Fibroblast of skin of right quadriceps (primary cell): ENCODE measurements at places on chromosomes 1 and 21.

GRCh38 chr1:25679171-25679570, 62.6 kb downstream of the MAN1C1 start:
- no peak for DNase-seq

DNA sequence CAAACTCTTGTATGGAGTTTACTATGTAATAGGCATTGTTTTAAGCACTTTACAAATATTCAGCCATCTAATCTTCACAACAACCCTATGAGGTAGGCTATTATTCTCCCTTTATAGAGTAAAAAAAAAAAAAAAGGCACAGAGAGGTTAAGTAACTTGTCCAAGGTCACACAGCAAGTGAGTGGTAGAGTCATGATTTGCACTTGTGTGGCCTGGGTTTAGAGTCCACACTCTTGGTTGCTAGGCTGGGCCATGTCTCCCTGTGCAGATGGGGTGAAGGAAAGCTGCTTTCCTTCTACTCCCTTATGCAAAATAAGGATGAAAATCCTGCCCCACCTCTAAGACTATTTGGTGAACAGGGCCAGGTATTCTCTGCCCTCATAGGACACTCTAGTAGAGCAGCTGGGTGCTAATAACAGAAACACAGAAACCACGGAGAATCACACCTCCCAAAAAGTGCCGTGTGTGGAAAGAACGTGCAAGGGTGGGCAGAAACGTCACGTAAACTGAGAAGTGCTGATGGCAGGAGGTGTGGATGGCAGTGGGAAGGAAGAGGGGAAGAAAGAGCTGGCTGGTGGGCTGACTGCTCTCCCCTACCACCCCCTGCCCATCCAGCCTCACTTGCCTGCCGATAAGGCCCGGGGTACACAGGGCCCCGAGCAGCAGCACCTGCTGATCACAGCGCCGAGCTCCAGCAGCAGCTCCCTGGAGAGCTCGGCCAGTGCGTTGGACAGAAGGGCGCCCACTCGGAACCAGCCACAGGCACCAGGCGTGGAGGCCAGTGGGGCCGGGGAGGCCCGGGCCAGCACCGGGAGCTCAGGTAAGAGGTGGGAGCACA, 28.3 kb upstream of the VPS13D start:
- no peak for DNase-seq

DNA sequence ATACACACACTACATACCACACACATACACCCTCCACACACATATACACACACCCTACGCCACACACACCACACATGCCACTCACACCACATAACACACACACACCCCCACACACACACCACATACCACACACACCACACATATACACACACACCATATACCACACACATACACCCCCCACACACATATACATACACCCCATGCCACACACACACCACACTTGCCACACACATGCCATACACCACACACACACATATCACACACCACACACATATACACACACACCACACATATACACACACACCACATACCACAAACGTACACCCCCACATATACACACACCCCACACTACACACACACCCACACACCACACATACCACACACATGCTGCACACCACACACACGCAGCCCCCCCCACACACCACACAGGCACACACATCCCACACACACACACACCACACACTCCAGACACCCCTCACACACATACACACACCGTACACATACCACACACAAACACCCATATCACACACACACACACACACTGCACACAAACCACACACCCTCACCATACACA, 76.7 kb upstream of the TMPRSS2 start:
- DNase-seq: no peak

GRCh38 chr1:155051777-155052398, 772 bp downstream of the ADAM15 start:
- no peak for DNase-seq

DNA sequence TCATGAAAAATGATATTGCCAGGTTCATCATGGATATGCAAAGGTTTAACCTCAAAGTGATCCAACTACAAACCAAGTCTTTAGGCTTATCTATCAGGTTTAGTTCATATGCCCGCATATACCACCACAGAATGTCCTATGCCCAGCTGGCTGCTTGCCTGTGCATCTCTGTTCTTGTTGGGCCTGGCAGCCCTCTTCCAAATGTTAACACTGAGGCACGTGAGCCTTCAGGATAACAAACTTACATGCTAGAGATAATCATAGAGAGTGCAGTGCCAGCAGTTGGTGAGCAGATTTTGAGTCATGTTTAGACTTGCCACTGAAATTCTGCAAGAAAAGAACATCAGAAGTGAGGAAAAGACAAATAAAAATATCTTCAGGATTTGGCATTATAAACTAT, 607.9 kb upstream of the TMPRSS15 start:
- no peak for DNase-seq

- peak; percentile 79 for DNase-seq
These were observed 1.0 kb upstream of the PIGV start for GRCh38 chr1:26786437-26787380.

DNA sequence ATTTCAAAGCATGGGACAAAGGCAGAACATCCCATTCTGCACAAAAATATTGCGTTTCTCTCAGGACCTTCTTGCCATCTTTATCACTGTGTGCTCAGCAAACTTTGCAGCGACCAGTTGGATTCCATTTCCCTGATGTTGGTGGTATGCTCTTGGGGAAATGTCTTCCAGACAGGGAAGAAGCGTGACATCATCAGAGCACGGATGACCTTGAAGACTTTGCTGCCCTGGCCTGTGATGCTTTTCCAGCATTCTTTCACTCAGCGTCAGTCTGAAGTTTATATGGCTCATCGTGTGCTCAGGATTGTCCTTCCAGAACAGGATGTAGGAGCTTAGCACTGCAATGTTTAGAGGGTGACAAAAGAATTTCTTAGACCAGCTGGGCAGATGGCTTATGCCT, 131.4 kb upstream of the F3 start:
- DNase-seq: peak; percentile 90

DNA sequence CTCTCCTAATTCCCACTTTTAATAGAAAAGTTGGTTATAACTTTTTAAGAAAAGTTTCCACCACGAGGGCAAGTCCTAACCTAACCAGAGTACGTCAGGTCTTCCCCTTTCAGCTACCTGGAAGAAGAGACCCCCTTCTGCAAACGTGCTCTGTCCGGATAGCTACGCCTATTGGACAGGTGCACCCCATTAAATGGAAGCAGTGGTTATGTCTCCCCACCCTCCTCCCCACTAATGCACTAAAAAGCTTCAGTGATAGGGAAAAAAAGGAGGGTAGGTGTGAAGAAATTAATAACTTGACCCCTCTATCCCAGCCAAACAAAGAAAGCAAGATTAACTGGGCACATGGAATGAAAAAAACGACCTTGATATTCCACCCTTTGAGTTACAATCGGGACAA, 7.7 kb downstream of the GLUL start:
- no peak for DNase-seq

GRCh38 chr1:220013497-220013896, 32.8 kb downstream of the EPRS1 start:
- DNase-seq: peak; percentile 41

DNA sequence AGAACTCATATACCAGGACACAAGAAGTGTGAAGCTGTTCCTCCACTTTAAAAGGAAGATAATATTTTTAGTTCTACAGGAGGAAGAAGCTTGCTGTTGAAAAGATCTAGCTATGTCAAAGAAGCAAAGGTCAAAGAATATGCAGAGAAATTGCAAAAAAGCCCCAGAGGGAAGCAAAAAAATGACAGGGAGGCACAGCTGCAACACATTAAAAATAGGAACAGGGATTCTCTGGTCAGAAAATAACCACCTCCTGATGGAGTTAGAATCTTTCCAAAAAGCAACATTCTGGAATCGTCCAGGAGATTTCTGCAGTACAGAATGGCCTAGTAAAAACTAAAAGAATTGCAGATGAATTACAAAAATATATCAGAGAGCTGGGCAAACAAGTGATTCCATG, 238.9 kb upstream of the PRMT6 start:
- peak; percentile 10 for DNase-seq

DNA sequence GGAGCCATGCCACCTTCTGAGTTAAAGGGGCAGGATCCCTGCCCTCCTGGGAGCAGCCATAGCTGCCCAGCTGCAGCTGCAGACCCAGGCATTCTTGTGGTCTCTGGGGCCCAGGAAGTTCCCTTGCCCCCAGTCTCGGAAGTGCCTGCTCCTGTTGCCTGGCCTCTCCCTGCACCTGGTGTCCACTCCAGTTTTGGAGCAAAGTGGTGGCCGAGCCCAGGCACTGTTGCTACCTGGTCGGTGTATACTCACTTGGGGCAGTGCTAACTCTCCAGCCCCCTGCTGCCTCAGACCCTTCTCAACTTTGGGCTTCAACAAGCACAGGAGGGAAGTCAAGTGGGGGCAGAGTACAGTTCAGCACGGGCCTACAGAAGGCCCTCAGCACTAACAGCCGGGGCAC, 352.9 kb upstream of the NCAM2 start:
- DNase-seq: no peak
